DMS53 (cell line): ENCODE measurements at places on chromosomes 2 and 18.

- DNase-seq: peak; percentile 70
Observed at GRCh38 chr2:189060096-189060642, 86.0 kb downstream of the COL3A1 start.

DNA sequence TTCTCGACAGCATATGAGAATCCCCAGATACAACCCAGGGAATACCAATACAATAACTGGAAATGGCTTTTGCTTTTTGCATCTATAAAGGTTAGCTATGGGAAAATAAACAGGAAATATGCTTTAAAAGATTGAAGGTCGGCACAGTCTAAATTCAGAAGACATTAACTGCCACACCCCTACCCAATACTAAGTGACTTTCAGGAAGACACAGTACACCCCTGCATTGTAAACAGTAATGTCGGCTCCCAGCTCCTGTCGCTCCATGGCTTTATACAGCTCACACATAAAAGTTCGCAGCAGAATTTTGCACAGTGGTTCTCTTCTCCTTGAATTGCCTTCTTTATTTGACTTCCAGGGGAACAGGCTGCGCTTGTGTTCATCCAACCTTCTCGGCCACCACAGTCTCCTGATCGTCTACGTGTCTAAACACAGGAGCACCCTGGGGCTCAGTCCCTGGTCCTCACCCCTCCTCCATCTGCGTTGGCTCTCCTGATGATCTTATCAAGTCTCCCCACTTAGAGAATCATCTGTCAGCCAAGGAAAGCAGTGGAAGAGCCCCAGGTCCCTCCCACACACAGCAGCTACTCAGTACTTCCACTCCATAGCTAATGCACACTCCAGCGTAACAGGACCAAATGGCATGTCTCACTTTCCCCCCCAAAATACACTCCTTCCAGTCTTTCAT is 22.7 kb downstream of the CYB5A start:
- no peak for DNase-seq

GRCh38 chr2:164903951-164904350 is 51.4 kb downstream of the SLC38A11 start:
- peak; percentile 47 for DNase-seq

DNA sequence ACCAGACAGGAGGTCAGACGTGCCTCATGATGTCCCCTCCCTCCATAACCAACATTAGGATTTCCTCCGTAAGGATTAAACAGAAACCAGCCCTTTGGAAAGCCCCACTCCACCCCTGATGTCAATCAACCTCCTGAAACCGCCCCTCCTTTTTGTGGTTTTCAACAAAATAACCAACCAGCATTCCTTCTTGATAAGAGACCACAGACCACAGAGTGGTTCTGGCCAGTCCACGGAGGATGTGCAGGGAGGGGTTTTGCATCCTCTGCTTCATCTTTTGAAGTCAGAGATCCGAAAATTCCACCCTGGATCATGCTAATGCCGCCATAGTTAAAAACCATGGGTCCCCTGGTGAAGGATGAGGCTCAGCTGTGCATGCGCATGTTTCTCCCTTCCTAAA is 180.0 kb upstream of the CCDC150 start:
- DNase-seq: no peak

GRCh38 chr2:222290736-222291484 is 7.9 kb downstream of the PAX3 start:
- peak; percentile 43 for DNase-seq
